Vein endothelial cell (primary cell): ENCODE measurements at places on chromosomes 11 and 22. TPM values are rescaled to one million over a fixed set of nuclear protein-coding genes. Genes with fewer than 3 reads are reported as not detected.

OR51E2 gene
- not detected in 2 replicates for total RNA-seq

PDE3B gene
- total RNA-seq: 0.29 and 0.33 TPM in 2 replicates

MUC5AC gene
- not detected in 2 replicates for total RNA-seq

DEFB108B gene
- total RNA-seq: not detected in 2 replicates

RAPSN gene
- 0.29 and 0.33 TPM in 2 replicates for total RNA-seq

TCN1 gene
- 0.10 TPM in 1 of 2 replicates, not detected in the other for total RNA-seq

LRRC10B gene
- total RNA-seq: not detected in 2 replicates

CD3D gene
- total RNA-seq: not detected in 2 replicates

SLC43A3 gene
- total RNA-seq: 107 and 123 TPM in 2 replicates

TPBGL gene
- under 0.01 TPM in 1 of 2 replicates, not detected in the other for total RNA-seq

SPI1 gene
- total RNA-seq: under 0.01 TPM in 1 of 2 replicates, not detected in the other

SGSM1 gene
- total RNA-seq: 0.98 and 1.1 TPM in 2 replicates

KRTAP5-10 gene
- not detected in 2 replicates for total RNA-seq

TPP1 gene
- total RNA-seq: 118 and 183 TPM in 2 replicates

OR8B4 gene
- total RNA-seq: not detected in 2 replicates

GNG3 gene
- not detected in 2 replicates for total RNA-seq

NAALAD2 gene
- 0.29 TPM in 1 of 2 replicates, not detected in the other for total RNA-seq

OR5T1 gene
- not detected in 2 replicates for total RNA-seq

MMP13 gene
- total RNA-seq: not detected in 2 replicates

OR4A16 gene
- not detected in 2 replicates for total RNA-seq

ADAMTS15 gene
- total RNA-seq: 0.96 and 2.3 TPM in 2 replicates

HMOX1 gene
- total RNA-seq: 49.6 and 126 TPM in 2 replicates

CABP4 gene
- total RNA-seq: 1.9 and 3.9 TPM in 2 replicates

IL17REL gene
- total RNA-seq: under 0.01 and 0.33 TPM in 2 replicates

MMP7 gene
- total RNA-seq: 0.76 and 1.6 TPM in 2 replicates
